ENCODE measurements at places on chromosomes 7 and 10.

GRCh38 chr7:23011222-23011924, 2.6 kb downstream of the HYCC1 start:
- H3K36me3 ChIP-seq: no peaks in the 10 kb centered on the region
- peaks cover 40% of the 10 kb centered on the region for H3K4me1 ChIP-seq
- peak overlapping the region; percentile 26 for H3K4me3 ChIP-seq

DNA sequence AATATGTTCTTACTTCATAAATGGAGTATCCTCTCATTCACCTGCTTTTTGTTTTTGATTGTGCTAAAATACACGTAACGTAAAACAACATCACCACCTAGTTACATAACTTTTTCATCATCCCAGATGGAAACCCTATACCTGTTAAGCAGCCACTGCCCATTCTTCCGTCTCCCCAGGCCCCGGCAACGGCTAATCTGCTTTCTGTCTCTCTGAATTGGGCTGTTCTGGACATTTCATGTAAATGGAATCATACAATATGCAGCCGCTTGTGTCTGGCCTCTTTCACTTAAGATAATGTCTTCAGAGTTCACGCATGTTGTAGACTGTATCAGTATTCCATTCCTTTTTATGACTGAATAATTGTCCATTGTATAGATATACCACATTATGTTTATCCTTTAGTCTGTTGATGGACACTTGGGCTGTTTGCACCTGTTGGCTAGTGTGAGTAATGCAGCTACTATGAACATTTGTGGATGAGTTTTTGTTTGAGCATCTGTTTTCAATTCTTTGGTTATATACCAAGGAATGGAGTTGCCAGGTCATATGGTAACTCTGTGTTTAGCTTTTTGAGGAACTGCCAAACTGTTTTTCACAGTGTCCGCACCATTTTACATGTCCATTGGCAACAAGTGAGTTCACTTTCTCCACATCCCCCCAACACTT, 14.1 kb upstream of the SUN1 start:
- no peak overlapping the region for H3K27ac ChIP-seq
- no peak overlapping the region for H3K4me3 ChIP-seq
- H3K4me1 ChIP-seq: peaks cover 40% of the 10 kb centered on the region
- H3K36me3 ChIP-seq: peaks cover 10% of the 10 kb centered on the region
- peak; percentile 24 for DNase-seq
- H3K27me3 ChIP-seq: peaks cover 2% of the 10 kb centered on the region

DNA sequence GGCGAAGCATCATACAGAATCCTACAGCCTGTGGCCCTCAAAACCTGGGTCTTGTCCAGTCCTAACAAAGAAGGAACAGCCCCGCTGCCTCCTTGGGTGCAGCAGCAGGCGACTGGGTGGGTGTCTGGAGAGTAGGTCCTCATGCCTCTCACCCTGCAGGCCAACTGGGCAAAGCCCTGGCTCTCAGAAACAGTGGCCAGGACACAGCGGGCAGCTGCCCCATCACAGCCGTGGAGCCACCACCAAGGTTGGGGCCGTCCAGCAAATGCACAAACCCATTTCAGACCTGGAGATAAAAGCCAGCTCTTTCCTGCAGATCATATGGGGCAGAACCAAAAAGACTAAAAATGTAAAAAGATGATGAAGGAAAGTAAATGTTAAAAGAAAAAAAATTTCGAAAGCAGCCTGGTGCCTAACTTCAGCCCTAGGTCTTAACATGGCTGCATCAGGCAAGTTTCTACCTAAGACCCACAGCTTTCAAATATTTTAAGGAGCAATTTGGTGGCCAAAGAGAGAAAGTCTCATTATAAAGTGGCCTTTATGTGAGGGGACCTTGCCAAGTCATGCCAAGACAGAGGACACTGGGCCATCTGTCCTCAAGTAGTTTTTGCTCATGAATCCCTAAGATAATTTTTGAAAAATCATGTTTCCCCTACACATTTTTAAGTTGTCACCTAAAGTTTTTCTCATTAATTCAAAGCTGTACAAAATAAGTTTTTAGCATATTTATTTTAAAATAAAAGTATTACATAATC, 142.1 kb downstream of the PAXIP1 start:
- H3K36me3 ChIP-seq: no peaks in the 10 kb centered on the region
- H3K4me1 ChIP-seq: no peaks in the 10 kb centered on the region
- H3K27ac ChIP-seq: no peak overlapping the region
- no peak overlapping the region for H3K4me3 ChIP-seq

DNA sequence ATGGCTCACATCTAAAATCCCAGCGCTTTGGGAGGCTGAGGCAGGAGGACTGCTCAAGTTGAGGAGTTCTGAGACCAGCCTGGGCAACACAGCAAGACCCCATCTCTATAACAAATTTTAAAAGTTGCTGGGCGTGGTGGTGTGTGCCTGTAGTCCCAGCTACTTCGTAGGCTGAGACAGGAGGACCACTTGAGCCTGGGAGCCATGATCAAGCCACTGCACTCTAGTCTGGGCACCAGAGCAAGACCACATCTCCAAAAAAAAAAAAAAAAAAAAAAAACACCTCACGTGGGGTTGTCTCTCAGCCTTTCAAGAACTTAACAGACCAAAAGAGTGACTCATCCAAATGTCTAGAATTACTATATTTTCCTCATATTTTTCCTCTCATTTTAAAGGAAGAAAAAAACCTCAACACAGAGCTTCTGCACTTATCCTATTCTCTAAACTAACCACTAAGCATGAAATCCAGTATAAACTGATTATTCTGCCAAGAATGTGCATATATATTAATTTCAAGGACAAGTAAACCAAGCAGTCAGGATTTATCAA, 46.3 kb downstream of the CUL2 start:
- no peaks in the 10 kb centered on the region for H3K27me3 ChIP-seq
- DNase-seq: no peak
- H3K4me3 ChIP-seq: no peak overlapping the region
- no peaks in the 10 kb centered on the region for H3K4me1 ChIP-seq
- peaks cover 85% of the 10 kb centered on the region for H3K36me3 ChIP-seq

DNA sequence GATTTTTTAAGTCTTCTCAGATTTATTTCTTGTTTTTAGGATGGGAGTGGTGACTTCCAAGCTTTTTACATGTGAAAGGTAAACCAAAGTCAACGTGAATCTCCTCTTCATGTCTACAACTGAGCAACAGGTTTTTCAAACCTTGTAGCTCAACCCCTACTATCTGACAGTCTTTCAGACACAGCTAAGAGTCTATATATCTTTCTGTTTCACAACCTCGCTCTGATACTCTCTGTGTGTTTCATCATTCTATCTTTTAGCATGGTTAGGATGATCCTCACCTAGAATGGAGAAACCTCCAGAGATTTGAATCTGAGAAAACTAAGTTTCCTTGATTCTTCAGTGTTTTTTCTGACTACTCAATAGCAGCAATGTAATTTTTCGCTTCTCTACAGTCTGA, 96.1 kb downstream of the EPDR1 start:
- no peak overlapping the region for H3K27ac ChIP-seq
- no peaks in the 10 kb centered on the region for H3K27me3 ChIP-seq
- no peak overlapping the region for H3K4me3 ChIP-seq
- no peaks in the 10 kb centered on the region for H3K36me3 ChIP-seq

Measured in CD14-positive monocyte (primary cell).